ENCODE measurements at places on chromosomes 6 and 20.
A peak's percentile ranks its signal among the peaks of the same experiment; 100 is the strongest.

DNA sequence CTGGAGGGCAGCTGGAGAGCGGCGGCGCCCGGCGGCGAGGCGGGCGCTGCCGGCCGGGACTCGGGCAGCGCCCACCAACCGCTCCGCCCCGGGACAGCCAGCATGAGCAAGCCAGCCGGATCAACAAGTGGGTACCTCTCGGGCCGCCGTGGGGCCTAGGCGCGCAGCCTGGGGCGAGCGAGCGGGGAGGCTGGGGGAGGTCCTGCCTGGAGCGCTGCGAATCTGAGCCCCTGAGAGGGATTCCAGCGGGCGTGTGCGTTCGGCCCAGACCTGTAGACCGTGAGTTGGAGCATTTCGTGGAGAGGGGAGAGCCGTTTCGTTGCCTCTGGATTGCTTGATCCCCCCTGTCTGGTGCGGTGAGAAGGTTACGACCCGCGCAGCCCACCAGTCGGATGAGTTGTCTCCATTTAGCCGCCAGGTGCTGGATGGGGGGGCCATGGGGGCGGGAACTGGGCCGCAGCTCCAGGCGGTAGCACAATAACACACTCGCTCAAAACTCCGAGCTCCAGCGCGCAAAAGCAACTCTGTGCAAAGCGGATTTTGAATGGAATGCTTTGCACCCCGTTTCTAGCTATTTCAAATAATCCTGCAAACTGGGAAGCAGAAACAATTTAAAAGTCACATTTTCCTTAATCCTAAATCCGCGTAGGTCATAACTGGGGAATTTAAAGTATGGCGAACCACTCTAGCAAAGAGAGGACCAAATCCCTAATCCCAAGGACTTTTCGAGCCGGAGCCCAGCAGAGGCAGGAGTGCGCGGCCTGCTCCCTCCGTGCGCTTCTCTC, 1.0 kb downstream of the NR2E1 start:
- no peak for DNase-seq

GRCh38 chr20:63520934-63521601, 503 bp downstream of the PPDPF start:
- DNase-seq = peak; percentile 64

- DNase-seq = no peak
These were observed 132.0 kb downstream of the PCSK2 start for GRCh38 chr20:17358854-17359253.

- DNase-seq = no peak
These were observed 25.6 kb upstream of the SMOC2 start for GRCh38 chr6:168415098-168415992.

GRCh38 chr6:44896701-44897100, 431.4 kb upstream of the RUNX2 start:
- DNase-seq = no peak

GRCh38 chr6:3334555-3334954, 75.8 kb downstream of the PSMG4 start:
- DNase-seq = no peak

GRCh38 chr20:8447262-8448120, 315.4 kb downstream of the PLCB1 start:
- no peak for DNase-seq

GRCh38 chr6:105294129-105294528, 108.8 kb downstream of the PREP start:
- no peak for DNase-seq

GRCh38 chr6:130298258-130298657, 67.6 kb upstream of the TMEM200A start:
- no peak for DNase-seq

GRCh38 chr6:26121141-26122004, 34.1 kb downstream of the HFE start:
- peak; percentile 52 for DNase-seq

DNA sequence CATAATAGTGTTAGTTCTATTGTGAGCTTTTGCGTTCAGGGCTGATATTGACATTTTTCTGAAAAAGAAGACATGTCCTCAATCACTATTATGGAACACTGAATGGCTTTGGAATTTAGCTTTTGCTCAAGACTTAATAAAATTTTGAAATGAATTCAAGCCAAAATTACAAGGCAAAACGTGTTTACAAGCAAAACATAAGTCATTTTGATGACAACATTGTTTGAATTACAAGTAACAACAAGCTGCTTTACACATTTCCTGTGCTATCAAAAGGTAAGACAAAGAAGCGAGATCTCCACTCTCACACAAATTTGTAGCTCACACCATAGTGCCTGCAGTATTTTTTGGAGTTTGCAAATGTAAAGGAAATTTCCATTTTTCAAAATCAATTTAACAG, 37.4 kb downstream of the POU3F2 start:
- DNase-seq = no peak

DNA sequence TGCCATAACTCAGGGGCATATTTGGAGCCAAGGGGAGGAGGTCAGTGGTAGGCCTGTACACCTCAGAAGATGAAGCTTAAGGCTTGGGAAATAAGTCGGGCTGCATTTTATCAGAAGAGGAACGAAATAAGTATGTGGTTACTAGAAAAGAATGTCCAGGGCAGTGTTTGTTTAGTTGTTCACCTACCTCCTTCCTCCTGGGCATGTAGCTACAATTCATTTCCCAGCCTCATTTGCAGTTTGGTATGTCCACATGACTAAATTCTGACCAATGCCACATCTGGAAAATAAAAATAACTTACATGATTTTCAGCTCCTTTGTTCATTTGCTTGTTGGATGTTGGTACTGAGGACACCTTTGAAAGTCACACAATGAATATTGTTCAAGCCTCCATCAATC, 294.5 kb upstream of the RGS17 start:
- no peak for DNase-seq

- peak; percentile 71 for DNase-seq
These were observed 171.1 kb downstream of the MCHR2 start for GRCh38 chr6:99822741-99823512.

GRCh38 chr20:24158281-24158680, 169.7 kb upstream of the GGTLC1 start:
- no peak for DNase-seq

DNA sequence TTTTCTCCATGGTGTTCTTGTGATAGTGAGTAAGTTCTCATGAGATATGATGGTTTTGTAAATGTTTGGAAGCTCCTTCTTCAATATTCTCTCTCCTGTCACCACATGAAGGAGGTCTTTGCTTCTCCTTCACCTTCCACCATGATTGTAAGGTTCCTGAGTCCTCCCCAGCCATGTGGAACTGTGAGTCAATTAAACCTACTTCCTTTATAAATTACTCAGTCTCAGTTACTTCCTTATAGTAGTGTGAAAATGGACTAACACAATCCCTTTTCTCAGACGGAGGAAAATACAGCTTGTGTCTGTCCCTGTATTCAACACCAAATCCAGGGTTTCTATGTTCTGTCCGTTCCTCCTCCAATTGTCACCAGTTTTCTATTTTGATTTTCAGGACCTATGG, 181.0 kb downstream of the ALDH8A1 start:
- DNase-seq = no peak

- DNase-seq = peak; percentile 32
These were observed 16.3 kb downstream of the PKIG start for GRCh38 chr20:44598423-44599305.

- DNase-seq = no peak
These were observed 395.0 kb upstream of the OPRM1 start for GRCh38 chr6:153644000-153644399.

DNA sequence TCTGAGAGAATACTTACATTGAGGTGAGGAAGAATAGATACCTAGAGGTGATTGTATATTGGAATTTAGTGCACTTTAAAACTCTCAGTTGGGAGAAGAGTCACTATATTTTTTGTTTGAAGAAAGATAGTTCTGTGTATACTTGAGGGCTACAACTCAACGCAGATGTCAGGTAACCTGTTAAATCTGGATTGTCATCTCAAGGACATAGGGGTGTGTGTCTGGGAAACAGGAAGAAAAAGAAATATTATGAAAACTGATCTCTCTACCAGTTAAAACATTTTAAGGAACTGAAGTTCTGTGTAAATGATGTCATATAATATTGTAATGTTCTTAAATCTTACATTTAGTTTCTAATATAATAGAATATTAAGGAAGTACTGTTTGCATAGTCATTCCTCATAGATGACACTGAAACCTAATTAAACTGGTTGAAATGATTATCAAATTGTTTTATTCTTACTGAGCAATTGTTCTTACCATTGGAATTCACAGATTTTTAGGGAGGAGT, 86.2 kb downstream of the SMAP1 start:
- no peak for DNase-seq

DNA sequence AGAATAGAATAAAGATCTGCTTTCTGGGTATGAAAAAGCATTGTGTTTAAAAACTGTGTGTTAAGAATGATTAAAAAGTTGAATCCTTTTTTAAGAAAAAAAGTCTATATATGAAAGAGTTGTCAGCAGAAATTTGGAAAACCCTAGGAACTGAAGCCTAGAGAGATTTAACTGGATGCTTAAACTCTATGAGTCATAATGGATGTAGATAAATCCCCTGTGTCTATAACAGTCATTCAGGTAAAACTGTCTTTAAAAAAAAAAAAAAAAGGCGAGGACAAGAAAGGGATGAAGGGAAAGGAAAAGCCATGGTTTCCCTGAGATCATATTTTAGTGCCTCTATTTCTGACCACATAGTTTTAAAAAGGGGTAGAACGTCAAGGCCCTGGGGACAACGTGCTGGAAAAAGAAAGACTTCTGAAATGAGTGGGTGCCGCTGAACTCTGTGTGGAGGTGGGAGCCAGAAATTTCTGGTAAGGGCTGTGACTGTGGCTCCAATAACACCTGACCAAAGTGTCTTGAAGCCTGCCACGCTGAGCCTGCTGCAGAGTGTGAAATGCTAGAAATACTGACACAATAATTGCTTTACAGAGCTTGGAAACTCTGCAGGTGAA, 302.6 kb upstream of the ARID1B start:
- DNase-seq = no peak

DNA sequence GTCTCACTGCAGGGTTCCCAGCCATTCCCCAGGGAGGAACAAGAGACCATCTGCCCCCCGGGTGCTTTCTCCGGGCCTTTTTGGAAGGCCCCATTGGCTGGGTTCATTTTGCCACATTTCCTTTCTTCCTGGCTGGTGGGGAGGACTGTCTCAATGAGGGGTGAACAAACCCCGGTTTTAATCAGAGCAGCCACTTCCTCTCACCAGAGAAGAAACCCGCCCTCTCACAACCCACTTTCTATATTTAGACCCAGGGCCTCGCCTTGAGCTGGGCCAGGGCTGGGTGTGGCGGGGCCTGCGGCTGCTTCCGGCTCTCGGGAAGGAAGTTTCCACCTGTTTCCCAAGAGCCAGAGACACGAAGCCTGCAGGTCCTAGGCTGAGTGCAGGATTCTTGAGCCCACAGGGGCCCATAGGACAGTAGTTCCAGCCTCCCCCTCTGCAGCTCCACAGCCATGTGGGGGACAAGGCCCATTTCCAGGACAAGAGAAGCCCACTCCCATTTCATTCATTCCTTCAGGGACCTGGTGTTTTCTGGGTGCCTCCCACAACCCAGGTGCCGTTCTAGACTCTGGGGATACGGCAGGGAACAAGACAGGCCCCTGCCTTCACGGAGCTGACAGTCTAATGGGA, 41.8 kb downstream of the RBM38 start:
- DNase-seq = no peak

DNA sequence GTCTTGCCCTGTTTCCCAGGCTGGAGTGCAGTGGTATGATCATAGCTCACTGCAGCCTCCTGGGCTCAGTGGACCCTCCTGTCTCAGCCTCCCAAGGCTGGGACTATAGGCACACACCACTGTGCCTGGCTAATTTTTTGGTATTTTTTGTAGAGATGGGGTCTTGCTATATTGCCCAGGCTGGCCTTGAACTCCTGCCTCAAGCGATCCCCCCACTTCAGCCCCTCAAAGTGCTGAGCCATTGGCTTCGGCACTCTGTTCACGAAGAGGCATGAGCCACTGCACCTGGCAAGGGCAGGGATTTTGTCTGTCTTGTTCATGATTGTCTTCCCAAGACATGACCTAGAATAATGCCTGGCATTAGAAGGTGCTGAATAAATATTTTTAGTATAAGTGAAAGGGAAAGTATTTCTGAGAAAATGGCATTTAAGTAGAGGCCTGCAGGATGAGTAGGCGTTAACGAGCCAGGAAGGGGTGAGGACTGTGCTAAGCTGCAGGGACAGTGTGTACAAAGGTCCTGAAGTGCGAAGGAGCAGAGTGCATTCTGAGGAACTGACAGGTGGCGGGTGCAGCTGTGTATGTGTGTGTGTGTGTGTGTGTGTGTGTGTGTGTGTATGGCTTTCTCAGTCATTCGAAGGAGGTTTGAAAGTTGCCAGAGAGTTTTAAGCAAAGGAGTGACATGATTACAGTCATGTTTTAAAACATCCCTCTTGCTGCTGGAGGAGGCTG, 43.0 kb downstream of the VEGFA start:
- no peak for DNase-seq

- DNase-seq = no peak
These were observed 12.4 kb upstream of the SIRPB1 start for GRCh38 chr20:1632178-1632577.

- DNase-seq = peak; percentile 61
These were observed 225.1 kb downstream of the UBE3D start for GRCh38 chr6:82840571-82840970.

DNA sequence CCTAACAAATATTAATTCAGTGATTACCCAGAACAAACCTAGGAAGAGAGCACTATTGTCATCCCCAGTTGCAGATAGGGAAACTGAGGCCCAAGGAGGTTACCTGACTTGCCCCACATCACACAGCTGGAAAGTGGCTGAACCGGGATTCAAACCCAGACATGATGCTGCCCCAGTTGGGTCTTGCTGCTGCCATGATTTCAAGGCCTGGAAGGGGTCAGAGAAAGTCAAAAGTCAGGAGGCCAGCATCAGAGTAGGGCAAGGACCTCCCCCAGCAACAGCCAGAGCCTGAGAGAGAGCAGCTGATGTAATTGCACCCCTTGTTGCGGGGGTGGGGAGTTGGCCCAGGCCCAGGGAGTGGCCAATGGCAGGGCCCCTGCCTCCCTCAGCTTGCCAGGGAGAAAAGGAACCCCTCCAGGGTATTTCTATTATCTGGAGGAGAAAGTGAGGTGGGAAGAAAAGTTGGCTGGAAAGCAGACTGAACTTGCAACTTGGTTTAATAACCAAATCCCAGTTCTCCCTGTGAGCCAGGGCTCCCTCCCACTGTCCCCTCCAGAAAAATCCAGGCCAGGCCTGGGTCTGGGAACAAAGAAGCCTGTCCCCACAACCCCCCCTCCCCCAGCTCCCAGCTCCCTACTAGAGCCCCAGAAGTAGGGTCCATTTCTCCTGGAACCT, 83.6 kb downstream of the MRPL14 start:
- peak; percentile 58 for DNase-seq

DNA sequence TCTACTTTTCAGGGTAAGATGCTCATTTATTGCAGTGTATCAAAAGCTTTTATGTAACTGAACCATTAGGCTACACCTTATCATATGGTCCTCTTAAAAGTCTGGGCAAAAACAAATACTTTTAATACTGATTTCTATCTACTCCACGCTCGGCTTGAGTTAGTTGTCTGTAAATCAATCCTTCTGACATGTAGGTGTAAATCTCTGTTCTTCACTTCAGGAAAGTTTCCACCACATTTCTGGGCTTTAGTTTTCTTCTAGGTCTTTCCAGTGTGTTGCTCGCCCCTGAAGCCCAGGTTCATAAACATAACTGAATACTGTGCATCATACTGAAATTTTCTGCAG, 89.2 kb upstream of the RNF217 start:
- no peak for DNase-seq

GRCh38 chr6:113526995-113527394, 330.1 kb upstream of the MARCKS start:
- DNase-seq = no peak

Measured in EL (cell line).